ENCODE measurements at places on chromosomes 6 and 20.

- DNase-seq: peak; percentile 19
Observed at GRCh38 chr6:28251661-28252008, 434 bp downstream of the ZKSCAN4 start.

DNA sequence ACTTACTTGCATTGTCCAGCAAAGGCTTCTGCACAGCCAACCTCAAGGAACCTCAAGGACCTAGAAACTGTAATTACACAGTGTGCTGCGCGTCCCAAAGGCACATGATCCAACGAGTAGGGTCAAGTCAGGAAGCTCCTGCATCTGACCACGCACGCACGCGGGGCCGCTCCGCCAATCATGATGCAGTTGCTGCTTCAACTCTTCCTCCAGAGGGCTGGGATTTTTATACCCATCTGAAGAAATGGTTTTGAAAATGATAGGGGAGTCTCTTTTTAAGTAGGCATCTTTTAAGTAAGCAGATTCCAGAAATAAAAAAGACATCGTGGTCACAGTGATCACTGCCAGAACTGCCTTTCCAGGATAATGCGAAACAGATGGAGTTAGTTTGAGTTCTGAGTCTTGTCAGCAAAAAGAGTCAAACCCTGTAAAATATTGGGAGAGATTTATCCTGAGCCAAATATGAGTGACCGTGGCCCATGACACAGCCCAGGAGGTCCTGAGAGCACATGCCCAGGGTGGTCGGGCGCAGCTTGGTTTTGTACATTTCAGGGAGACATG, 34.0 kb downstream of the KIF25 start:
- no peak for DNase-seq

DNA sequence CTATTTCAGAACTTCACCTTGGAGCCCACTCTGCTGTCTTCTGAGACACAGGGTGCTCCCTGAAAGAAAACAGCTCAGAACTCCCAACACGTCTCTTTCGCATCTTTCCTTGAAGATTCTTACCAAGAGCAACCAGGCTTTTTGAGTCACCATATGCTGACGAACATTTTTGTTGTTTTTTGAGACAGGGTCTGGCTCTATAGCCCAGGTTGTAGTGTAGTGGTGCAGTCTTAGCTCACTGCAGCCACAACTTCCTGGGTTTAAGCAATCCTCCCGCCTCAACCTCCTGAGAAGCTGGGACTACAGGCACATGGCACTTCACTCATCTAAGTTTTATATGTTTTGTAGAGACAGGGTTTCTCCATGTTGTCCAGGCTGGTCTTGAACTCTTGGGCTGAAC, 68.5 kb downstream of the TRMT11 start:
- DNase-seq: no peak

DNA sequence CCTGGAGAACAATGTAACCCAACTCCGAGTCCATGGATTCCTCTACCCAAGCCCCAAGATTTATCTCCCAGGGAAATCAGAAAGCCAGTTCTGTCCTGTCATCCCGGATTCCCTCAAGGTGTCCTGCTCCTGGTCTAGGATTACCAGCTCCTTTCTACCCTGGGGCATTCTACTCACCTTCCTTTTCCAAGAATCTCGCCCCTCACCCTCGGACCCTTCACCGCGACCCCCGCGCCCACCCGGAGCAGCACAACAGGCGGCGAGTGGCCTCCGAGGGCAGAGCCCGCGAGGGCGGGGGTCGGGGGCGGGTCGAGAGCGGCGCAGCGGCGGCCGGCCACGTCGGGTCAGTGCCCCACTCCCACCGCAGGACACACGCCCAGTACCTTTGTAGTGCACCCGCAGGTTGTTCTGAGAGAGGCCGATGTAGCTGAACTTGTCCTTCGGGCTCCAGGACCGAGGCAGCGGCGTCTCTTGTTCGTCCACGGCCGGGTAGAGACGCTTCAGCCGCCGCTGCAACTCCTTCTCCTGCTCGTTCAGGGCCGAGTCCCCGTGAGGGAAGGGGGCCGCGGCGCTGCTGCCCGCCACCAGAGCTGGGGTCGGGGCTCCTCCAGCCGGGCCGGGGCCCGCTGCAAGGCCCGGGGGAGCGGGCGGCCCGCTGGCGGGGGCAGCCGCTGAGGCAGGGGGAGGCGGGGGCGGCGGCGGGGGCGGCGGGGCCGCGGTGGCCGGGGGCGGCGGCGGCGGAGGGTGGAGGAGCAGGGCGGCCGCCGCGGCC, 897 bp downstream of the RANBP9 start:
- peak; percentile 52 for DNase-seq

DNA sequence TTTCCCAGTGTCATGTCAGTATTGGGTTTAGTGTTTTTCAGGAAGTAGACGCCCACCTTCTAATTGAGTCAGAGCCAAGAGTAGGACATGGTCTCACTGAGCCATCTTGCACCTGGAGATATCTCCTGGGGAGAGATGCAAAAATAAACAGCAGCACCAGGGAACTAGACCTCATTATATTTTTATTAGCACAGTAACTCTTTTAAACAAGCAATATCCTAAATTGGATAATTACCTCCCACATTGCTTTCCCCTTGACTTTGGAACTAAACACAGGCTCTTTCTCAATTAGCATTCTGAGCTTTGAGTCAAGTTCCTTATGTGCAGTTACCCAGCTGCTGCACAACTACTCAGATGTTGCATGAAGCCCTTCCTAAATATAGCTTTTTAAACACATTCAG, 175.4 kb downstream of the IBTK start:
- DNase-seq: no peak

- peak; percentile 78 for DNase-seq
Observed at GRCh38 chr6:26273673-26274588, 91.1 kb upstream of the BTN3A2 start.

DNA sequence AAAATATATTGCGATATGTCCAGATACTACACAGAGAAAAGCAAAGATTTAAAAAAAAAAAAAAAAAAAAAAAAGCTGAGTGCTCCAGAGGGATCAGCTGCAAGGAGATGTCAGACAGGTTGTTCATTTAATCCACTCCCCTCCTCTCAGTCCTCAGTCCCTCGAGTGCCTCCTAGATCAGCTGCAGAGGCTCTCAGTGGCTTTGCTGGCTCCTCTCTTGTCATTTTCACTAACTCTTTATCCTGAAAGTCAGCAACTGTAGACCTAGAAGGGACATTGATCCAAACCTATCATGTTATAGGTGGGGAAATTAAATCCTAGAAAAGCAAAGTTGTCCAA, 61.6 kb downstream of the KIAA0319 start:
- DNase-seq: no peak

DNA sequence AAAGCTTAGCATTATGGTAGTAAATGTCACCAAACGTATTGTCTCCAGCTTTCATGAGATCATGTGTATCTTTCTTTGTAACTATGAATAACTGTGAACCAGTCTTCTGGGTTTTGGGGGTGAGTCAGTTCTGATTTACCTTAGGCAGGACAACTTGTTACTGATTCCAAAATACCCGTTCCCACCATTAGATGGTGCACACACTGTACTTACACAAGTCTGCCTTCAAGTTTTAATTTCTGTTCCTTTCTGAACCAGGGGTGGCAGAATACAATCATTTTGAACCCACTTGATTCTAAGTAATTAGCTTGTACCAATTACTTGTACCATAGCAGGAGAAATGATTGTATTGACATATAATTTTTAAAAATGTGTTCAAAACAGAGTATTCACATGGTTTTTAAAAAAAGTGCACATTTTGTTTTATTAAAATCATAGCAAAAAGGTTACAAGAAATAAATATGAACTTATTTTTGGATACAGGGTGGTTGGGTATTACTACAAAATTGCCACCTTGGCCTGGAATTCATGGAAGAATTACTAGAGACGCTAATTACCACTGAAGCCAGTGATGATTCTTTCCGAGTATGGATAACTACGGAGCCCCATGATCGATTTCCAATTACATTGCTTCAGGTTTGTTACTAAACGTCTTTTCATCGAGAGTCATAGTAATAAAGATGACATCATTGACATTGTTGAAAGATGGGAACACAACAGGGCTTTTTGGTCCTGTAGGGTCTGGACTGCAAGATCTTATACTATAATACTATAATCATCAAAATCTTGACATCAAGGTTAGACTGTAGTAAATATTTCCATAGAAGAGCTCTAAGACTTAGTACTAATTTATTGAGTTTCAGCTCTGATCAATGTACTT, 75.2 kb upstream of the GLP1R start:
- DNase-seq: peak; percentile 67

- DNase-seq: no peak
Observed at GRCh38 chr6:74642101-74642500, 563.8 kb downstream of the COL12A1 start.

DNA sequence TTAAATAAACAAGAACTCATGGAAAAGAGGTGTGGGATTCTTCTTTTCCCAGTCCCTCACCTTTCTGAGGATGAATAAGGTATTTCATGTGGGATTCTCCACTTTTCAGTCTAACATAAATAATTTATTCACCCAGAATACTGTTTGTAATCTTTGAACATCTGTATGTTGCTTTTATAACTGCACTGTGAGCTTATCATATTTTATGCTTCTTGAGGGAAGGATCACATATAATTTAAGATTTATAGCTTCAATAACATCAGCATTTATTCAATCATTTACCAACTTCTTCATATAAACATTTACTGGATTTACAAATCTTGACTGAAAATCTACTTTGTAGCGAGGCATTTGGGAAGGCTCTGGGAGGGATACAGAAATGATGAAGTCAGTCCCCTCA, 154.2 kb upstream of the KCNK16 start:
- no peak for DNase-seq

DNA sequence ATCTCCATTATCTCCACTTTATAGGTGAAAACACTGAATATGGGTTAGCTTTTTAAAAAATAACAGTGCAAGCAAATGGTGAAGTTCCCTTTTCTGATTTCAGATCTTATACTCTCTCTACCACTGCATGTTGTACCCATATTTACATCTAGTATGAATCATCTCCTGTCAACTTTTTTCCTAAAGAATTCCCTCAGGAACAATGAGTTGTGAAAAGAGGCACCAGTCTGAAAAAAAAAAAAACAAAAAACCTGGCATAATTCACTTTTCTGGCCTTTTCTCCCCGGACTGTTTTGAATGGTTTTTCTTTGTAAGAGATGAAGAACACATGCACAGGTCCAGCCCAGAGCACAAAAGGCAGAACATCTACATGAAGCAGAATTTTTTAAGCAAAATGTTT, 596.0 kb downstream of the COL12A1 start:
- DNase-seq: no peak

- DNase-seq: no peak
Observed at GRCh38 chr20:50278684-50279531, 88.3 kb downstream of the CEBPB start.

DNA sequence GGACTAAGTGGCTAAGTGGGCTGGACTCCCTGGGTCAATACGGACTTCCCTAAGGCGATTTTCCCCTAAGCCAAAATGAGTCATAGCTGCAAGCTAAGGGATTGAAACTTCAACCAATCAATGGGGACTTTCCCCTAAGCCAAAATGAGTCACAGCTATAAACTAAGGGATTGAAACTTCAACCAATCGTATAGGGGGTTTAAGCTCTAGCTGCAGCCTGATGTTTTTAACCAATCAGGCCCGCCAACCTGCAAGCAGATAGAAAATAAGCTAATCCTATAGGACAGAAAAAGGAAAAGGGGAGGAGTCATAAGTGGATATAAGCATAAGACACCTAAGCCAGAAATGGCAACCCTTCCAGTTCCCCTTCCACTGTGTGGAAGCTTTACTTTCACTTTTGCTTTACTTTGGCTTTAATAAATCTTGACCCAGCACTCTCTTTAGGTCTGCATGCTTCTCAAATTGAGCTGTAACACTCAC, 655.0 kb upstream of the HS3ST5 start:
- DNase-seq: peak; percentile 34

DNA sequence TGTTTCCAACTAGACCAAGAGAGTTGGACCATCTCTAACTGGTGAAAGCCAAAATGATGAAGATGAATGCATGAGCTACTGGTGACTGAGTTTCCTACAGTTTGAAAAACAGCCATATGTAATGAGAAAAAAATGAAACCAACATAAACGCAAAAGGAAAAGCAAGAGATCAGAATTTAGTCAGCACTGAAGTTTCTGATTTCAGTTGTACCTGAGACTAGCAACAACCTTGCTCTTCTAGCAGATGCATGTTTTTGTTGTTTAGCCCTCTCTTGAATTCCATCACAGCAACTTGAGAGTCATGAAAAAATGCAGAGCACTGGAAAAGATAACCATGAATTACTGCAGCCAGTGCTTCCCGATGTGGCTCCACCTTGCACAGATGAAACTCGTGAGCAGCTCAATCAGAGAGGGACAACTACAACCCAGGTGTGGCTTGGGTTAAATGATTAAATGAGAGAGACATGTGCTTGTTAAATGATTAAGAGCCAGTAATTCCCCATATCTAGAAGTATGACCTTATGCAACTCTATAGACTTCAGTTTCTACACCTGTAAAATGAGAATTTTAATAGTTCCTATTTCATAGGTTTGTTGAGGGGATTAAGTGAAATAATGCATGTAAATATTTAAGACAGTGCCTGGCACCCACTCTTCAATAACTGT, 104.8 kb downstream of the ELOVL4 start:
- DNase-seq: no peak

- no peak for DNase-seq
Observed at GRCh38 chr6:15335385-15335784, 89.5 kb downstream of the JARID2 start.

DNA sequence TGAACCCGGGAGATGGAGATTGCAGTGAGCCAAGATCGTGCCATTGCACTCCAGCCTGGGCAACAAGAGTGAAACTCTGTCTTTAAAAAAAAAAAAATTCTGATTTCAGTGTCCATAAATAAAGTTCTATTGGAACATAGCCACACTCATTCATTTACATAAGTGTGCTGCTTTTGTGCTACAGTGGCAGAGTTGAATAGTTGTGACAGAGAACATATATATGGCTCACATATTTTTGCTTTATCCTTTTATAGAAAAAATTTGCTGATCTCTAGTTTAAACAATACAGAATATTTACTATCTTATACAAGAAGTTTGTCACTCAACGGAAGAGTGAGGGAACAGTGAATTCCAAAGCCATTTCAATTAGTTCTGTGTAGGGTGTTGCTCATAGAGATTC, 18.0 kb downstream of the MCM8 start:
- no peak for DNase-seq

- no peak for DNase-seq
Observed at GRCh38 chr6:2403546-2403945, 158.1 kb upstream of the GMDS start.

DNA sequence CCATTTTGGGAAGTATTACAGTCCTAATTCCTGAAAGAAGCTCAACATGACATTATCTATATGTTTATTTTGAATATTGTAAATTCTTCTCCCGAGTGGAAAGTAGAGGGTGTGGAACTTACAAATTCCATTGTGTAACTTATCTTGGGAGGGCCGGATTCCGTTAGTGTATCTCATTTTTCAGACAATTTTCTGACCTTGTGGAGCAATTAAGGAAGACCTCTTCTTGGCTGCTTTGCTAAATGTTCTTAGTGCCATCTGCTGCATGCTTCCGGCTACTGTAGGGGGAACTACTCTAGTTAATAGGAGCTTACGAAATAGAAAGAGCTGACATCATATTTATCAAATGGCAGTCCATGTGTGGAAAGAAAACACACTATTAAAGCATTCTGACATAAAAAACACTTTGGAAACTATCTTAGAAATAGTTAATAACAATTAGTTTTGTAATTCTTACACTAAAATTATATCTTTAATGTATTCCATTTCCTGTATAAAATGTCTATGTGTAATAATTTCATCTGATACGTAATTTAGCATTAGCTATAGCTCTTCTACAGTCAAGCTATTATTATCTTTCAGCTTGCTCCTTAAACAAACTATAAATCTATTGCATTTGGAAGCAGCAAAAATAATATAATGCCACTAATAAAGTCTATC, 41.5 kb upstream of the KCNQ5 start:
- DNase-seq: peak; percentile 44
